ENCODE measurements at places on chromosomes 1 and 21.
A peak's percentile ranks its signal among the peaks of the same experiment; 100 is the strongest.

DNA sequence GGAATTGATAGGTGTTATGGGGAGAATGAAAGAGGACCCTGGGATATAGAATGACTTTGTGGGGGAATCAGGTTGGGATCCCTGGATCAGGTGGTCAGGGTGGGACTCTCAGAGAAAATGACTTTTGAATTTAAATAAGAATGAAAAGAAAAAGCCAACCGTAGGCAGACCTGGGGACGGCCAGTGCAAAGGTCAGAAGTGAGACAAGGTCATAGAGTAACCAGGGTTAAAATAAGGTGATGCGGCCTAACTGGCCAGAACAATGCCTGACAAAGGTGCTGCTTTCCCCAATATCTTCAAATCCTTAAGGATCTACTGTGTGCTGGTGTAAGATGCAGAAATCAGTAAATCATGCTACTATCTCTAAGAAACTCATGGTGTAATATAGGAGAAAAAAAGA, 238.4 kb upstream of the JUN start:
- DNase-seq = no peak

DNA sequence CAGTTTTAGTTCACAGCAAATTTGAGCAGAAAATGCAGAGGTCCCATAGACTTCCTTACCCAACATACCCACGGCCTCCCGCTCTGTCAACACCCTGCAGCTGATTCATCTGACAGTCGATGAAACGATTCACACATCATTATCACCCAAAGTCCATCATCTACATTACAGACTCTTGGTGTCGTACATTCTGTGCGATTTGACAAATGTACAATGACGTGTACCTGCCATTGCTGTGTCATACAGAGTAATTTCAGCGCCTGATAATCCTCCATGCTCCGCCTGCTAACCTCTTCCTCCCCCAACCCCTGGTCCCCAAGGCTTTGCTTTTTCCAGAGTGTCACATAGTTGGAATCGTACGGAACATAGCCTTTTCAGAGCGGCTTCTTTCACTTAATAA, 94.7 kb upstream of the SLC25A33 start:
- DNase-seq = no peak

DNA sequence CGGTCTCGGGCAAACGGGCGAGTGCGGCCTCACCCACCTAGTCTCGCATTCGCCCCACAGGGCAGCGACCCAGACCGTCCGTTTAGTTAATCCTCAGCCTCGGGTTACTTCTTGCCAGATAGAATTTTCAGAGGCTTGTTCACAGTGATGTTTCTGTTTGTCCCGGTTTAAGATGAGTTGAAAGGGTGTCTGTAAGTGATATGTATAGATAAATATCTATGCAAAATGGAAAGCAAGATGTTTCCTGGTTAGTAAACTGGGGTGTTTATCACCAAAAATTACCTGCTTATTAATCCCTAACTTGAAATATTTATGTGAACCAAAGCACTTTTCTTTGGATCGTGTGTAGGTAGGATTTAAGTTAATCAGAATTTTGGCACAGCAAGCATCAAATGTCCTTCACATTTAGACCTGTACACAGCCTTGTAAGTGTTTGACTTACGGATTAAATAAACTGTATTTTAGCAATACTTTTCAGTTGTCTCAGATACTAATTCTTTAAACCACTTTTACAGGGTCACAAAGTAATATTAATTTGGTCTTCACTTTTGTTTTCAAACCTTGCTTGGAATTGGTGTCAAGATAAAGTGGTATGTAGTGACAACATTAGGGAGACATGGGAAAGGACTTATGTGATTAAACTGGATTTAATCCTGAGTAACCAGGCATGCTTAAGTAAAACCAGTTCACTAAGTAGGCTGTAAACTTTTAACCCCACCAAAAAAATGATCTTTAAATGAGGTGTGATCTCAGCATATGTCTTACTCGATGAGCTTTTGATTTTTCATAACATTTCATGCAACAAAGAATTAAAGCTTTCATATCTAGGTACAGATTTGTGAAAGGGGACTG, 914 bp downstream of the ZNF326 start:
- DNase-seq = no peak

DNA sequence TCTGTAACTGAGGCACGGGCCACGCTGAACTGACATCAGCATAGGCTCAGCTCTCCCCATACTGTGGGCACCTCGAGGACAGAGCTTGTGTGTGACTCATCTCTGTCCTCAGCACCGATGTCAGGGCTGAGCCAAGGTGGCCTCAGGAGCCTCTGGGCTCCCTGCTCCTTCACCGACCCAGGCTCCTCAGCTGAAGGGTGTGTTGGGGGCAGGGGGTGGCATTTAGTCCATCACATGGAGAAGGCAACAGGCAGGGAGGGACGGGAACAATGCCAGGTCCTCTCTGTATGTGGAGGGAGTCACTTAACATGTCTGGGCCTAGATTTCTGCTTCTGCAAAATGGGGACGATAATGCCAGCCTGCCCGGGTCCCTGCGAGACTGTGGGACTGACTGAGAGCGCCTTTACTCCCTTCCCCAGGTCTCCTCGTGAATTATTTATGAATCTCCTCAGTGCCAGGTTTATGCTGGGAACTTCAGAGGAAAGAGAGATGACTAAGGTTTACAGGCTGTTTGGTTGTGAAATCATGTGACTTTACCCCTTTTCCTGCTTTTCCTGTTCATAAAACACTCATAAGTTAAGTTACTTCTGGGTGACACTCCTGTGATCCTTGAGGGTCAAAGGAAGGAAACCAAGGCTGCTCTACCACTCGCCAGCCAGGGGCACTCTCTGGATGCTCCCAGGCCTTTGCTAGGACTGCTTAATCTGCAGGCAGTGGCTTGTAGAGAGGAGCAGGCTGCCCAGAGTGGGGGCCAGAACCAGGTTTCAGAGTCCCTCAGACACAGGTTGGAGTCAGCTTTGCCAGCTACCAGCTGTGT, 16.2 kb downstream of the TTC39A start:
- DNase-seq = no peak

DNA sequence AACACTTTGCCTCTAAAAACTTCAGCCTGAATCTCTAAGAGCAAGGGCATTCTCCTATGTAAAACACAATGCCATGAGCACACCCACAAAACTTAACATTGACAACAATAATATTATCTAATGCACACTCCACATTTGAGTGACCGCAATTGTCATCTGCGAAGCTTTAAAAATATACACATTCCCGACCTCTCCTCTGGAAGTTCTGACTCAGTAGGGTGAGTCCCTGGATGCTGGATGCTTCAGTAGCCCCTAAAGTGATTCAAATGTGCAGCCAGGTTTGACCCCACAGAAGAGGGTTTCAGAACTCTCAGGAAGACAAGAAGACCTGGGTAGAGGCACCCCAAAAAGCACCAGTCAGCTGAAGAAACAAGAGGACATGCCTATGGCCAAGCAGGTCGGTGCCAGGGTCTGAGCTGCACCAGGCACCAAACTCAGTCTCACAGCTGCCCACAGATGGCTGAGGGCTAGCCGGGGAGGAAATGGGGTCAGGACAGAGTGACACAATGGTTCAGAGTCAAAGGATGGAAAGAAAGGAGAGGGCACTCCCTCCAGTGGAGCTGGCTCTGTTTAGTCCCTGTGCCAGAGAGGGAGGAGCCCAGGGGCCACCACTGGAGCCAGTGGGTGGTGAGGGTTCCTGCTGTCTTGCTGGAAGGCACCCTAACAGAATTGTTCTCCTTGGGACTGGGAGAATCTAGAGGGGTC, 17.4 kb downstream of the PIK3C2B start:
- no peak for DNase-seq

DNA sequence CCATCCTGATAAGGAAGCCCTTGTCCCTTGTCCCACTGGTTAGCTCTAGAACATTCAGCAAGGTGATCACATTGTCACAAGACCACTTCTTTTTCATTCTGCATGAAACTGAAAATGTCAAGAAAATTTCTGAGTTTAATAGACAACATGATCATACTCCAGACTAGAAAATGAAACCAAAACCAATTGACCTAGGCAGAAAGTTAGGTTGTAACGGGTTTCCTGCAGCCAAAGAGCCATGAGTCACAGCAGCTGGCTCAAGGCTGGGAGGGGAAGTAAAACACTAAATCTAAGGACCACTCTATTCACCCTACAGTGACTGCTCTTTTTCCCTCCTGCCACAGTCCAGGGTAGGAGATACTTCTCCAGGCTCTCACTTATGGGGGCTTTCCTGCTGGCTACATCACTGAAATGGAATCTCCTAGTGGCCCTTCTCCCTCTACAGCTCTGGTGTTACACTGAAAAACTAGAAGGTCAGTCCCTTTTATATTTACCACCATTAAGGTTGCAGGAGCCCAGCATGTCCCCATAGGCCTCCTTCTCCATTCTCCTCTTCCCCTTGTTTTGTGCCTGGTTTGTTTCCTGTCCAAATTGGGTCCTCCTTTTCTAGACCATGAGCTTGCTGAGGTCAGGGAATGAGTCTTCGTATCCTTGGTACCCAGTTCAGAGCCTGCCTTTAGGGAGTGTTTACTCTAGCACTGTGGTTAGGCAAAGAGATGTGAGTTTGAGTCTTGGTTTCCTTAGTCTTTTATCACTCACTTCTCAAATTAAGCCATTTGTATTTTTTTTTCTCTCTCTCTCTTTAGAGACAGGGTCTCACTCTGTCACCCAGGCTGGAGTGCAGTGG, 236.5 kb upstream of the JUN start:
- DNase-seq = peak; percentile 40

GRCh38 chr1:44212355-44213221, 683 bp upstream of the DMAP1 start:
- DNase-seq = peak; percentile 48

DNA sequence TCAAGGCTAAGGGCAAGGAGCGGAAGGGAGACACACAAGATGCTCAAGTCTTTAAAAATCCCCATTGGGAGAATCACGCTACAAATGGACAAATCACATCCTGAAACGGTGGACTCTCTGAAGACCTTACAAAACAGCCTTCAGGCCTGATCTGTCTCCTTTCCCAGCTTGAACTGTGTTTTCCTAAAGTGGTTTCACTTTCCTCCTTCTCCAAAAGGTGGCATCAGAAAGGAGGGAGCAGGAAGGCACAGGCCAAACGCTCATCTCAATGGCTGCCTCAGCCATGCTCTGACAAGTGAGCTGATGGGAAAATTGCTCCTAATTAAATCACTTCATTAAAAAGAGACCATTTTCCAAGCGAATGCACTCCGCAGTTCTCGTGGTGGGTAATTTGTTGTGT, 47.7 kb downstream of the UTP25 start:
- DNase-seq = no peak

GRCh38 chr1:226731257-226731893, 7.7 kb downstream of the ITPKB start:
- no peak for DNase-seq

- no peak for DNase-seq
These were observed 2.9 kb upstream of the ASPM start for GRCh38 chr1:197149340-197149739.

GRCh38 chr1:10868599-10868965, 72.1 kb upstream of the CASZ1 start:
- DNase-seq = no peak

- no peak for DNase-seq
These were observed 348.7 kb downstream of the HLX start for GRCh38 chr1:221227872-221228337.

DNA sequence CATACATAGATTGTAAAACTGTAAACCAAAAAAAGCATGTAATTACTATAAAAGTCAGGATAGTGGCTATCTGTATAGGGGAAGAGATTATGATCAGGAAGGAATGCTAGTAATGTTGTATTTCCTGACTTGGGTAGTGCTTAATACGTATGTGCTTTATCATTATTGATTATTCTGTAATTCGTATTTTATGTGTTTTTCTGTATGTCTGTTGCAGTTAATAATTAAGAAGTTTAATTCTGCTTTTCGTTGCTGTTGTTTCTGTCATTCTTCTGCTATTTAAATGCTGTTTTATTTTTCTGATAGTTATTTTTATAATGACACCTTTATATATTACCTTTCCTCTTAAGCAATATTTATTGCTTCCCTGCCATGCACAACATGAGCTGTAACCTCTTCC, 29.3 kb upstream of the TRIM33 start:
- DNase-seq = no peak

GRCh38 chr1:3831689-3832088, 25.3 kb downstream of the CEP104 start:
- no peak for DNase-seq

DNA sequence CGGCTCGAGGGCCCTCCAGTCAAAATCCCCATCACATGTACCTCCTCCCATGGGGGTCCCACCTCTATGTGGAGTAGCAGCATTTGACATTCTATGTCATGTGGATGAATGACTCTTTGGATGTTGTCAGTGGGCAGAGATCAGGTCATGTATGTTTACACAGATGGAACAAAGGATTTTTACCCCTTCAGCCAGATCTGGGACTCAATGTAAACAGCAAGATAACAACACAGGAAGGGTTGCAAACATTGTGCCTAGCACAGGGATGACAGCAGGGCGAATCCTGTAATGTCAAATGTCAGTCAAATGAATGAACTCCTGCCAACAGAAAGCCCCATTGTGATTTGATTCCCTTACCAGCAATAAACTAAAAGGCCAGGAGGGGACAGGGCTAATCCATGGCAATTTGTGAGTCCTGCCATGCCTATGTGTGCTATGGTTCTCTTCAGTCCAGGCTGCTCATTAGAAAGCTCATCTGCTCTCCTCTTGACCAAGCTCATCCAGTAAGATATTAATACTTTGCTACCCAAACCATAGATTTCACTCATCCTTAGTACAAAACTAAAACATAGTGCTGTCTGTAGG, 60.3 kb downstream of the PGBD5 start:
- no peak for DNase-seq

- DNase-seq = no peak
These were observed 249.6 kb downstream of the PTPRC start for GRCh38 chr1:198888379-198888943.

- DNase-seq = no peak
These were observed 1.2 kb downstream of the HMGCS2 start for GRCh38 chr1:119767486-119767885.

- DNase-seq = peak; percentile 82
These were observed 78.0 kb downstream of the STUM start for GRCh38 chr1:226626577-226626956.

DNA sequence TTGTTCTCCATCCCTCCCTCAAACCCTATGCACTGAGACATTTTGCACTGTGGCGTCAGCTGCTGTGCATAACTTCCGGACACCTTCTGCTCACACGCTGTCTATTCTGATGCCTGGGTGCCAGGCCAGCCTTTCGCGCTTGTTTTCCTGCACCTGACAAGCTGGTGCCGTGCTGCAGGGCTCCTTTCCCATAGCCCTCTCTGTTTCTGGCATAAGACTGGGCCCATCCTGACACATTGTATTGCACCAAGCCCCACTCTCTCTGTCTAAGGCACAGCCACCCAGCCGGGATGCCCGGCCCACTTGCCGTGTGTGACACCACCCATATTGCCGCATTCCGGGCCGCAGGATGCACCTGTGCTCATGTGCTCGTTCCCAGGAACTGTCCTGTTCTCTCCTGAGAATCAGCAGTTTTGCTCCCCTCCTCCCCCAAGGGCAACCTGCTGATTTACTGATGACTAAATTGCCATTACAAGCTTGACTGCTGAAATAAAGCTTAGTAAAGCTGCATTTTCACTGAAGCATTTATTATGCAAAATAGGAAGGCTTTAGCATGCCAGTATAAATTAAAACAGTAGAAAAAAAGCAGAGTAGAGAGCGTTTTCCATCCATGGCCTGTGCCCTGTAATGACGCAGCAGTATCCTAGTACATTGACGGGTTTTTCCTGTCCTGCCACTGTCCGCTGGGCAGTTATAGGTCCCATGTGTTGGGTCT, 88.0 kb downstream of the CD247 start:
- no peak for DNase-seq

- DNase-seq = no peak
These were observed 41.1 kb upstream of the SRP9 start for GRCh38 chr1:225736437-225737098.

GRCh38 chr1:228145463-228146416, 4.0 kb upstream of the GJC2 start:
- DNase-seq = no peak
